ENCODE measurements at places on chromosomes 2 and 18.
A peak's percentile ranks its signal among the peaks of the same experiment; 100 is the strongest.

GRCh38 chr2:236221798-236222197 is 42.4 kb downstream of the ASB18 start:
- no peak for DNase-seq

- no peak for DNase-seq
Observed at GRCh38 chr2:197097578-197098366, 171.3 kb upstream of the PGAP1 start.

GRCh38 chr2:24912986-24913385 is 7.1 kb downstream of the ADCY3 start:
- DNase-seq, result no peak

DNA sequence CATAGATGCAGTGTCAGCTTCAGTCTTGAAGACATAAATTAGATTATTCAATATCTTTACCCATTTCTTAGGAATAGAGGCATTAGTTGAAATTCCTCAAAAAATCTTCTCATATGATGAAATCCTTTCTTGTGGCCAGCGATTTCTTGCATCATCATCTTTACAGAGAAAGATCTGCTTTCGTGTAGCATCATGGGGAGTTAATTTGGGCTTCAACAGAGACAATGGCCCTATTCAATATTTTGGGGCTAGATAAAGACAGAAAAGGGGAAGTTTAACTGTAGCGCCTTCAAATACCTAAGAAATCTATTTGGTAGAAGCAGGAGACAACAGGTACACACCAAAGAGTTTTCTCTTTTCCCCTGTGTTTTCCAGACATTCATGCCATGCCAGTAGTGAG is 73.8 kb downstream of the TGFA start:
- no peak for DNase-seq

DNA sequence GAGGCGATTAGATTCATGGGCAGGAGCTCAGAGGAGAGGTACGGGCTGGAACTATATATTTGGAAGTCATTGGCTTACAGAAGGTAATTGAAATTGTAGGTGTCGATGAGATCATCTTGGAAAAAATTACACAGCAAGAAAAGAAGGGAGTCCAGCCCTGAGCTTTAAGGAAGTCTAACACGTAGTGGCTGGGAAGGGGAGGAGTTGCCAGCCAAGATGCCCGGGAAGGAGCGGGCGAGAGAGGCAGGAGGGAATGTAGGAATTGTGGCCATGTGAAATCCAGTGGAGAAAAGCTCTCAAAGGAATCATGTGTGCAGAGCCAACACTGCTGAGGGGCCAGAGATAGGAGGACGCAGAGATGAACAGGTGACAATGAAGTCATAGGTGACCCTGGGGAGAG is 25.6 kb upstream of the SCYGR1 start:
- no peak for DNase-seq

DNA sequence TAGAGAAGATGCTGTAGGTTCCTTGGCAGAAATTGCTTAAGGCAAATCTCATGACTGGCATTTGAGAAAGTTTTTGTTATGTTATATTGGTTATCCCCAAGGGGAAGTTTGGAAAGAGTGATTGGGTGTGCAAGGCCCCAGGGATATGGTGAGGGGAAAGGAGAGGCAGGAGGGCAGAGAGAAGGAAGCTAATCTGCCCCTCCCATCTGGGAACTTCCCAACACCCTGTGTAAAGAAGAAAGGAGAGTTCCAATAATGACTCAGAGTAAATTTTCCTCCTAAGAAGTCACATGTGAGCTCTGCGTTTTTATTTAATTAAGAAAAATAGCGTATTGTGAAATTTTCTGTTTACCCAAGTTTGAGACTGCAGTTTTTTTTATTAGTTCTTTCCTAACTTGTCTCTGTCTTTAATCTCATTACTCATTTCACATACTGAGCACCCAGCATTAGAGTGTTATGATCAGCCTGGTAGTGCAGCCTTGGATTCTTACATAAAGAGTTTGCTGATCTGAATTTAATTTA is 3.1 kb upstream of the KYNU start:
- no peak for DNase-seq

- no peak for DNase-seq
Observed at GRCh38 chr2:3430740-3431490, 51.4 kb downstream of the TRAPPC12 start.

GRCh38 chr2:154557906-154558305 is 140.6 kb upstream of the KCNJ3 start:
- no peak for DNase-seq

GRCh38 chr2:68100189-68100588 is 37.4 kb upstream of the C1D start:
- DNase-seq, result no peak

- no peak for DNase-seq
Observed at GRCh38 chr2:182668671-182669070, 47.4 kb upstream of the DNAJC10 start.

DNA sequence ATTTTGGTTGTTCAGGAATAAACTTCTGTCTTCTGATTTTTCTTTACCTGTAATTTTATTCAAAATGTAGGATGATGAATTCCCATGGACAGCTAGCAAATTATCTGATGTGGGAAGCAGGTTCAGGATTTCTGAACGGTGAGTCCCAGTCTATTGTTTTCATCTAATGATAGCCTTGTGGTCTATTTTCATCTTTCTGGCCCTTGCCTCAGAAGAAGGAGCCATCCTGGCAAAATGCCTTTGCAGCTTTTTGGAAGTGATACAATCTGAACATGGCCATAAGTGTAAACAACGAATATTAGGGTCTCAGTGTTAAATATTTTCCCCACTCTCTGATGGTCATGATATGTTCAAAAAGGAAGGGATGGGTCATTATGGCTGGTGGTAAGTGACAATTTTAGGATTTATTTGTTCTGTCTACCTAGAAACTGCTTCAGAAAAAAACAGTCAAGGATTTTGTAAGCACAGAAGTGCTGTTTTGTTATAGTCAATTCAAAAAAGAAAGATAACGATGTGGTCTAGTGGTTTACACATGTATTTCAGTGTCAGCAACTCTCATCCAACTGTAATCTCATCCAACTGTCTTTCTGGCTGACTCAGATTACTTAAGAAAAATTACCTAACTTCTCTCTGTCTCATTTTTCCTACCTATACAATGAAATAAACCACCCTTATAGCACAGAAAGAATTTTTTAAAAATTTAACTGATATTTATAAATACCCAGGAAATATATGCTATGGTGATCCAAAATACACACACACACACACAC is 272.6 kb upstream of the ERBB4 start:
- no peak for DNase-seq

DNA sequence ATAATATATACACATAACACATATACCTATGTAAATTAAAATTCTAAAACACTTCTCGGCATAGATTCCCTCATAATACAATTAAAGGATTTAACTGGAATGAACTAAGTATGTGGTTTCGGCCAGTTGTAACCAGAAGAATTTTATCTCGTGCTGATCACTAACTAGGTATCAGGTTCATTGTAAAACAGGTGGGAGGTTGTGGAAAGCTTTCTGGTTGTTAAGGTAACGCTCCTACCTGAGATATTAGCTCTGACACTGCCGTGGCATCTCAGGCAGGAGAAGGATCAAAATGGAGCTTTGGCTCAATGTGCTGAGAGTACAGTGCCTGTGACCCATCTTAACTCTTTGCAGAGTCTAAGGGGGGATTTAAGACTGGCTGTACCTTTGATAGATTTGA is 42.5 kb downstream of the SLC9A2 start:
- no peak for DNase-seq

- DNase-seq, result no peak
Observed at GRCh38 chr2:67320861-67321587, 76.1 kb upstream of the ETAA1 start.

GRCh38 chr2:72893594-72894319 is 6.5 kb downstream of the SPR start:
- DNase-seq, result peak; percentile 23

- DNase-seq, result no peak
Observed at GRCh38 chr2:118850168-118850900, 2.9 kb upstream of the EN1 start.

GRCh38 chr2:66171530-66171929 is 263.4 kb upstream of the MEIS1 start:
- DNase-seq, result no peak

GRCh38 chr18:57916684-57917083 is 113.6 kb upstream of the ATP8B1 start:
- no peak for DNase-seq

GRCh38 chr2:111007757-111008688 is 112.7 kb upstream of the BCL2L11 start:
- DNase-seq, result no peak

GRCh38 chr2:225894236-225894980 is 494.9 kb downstream of the NYAP2 start:
- DNase-seq, result no peak

DNA sequence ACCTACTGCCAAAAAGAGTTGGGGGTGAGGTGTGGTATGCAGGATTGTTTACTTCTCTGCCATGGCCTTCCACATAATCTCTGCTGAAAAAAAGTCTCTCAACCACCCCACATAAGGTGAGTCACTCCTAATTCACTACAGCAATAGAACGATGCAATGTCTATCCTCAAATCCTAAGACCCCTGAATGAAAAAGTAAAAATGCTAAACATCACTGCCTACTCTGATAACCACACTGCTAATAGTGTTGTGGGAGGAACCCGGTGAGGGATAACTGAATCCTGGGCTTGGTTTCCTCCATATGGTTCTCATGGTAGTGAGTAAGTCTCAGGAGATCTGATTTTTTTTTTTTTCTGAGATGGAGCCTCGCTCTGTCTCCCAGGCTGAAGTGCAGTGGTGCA is 252.5 kb downstream of the PIEZO2 start:
- no peak for DNase-seq

GRCh38 chr18:9474108-9474982 is 968 bp upstream of the RALBP1 start:
- DNase-seq, result peak; percentile 6

DNA sequence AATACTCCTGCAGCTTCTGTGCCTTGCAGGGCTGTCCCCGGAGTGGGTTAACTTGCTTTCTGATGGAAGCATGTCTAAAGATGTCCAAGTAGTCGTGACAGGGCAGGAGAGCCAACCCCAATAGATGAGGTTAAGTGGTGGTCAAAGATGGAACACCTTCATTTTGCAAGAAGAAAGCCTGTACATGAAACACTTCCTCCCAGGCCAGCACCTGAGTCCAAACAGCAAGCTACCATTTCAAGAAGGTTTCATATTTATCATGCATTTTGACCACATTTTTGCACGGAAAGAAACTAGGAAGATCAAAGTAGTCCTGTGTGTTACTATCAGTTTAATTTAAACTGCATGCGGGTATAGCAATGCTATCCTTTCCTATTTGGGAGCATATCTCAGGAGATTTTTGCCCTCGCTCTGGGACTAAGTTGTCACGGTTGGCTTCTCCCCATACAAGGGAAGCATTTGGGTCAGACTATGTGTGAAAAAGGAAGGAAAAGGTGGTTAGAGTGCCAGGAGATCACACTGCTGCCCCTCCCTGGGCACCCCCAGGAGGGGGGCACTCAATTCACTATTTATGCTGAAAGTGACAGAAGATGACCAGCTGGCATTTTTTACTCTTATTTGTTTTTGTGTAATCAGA is 187.6 kb downstream of the ZNF521 start:
- no peak for DNase-seq

- DNase-seq, result no peak
Observed at GRCh38 chr2:236942554-236942953, 143.1 kb upstream of the COPS8 start.

DNA sequence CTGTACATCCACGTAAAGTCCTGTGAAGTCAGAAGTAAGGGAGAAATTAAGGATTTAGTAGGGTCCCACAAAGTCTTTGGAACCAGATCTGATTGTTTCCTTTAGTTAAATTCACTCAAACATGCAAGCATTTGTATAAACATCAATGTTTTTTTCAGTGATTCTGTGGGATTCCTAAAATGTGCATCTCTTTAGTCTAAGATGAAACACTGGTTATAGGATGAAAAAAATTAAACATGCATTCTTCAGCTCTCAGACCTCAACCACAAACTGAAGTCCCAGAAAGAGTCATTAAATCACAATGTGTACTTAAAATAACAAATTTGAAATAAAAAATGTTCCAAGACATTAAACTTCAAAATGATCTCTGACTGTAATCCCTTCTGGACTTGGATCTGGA is 76.5 kb upstream of the APCDD1 start:
- DNase-seq, result no peak

DNA sequence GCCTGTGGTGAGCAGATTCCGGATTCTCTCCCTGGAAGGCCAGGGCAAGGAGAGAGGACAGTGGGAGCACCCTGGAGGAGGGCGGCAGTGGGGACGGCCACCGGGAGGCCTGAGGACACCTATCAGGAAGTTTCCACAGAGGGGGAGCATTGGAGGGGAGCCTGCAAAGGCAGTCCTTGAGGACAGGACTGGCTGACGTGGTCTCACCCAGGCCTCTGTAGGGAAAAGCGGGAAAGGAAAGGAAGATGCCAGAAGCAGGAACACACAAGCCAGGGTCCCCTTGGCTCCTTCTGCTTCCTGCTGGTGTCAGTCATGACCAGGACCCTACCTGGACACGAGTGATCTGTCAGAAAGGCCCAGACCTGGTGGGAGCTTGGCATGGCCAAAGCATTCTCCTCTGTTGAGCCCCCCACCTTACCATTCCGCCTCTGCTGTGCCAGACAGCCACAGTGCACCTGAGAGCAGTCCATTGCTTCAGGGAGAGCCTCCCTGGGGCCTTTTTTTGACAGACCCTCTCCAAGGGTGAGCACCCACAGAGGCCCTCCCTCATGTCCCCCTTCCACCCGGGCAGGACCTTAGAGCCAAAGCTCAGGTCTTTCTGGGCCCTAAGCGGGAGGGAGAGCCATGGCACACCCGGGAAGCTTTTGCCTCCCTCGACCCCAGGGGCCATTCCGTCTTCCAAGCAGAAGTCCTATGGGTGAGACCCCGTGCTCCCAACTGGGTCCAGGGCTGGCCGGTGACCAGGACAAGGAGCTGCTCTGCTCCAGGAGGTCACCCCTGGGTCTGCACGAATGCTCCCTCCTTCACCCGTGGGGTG is 333.1 kb downstream of the DYSF start:
- DNase-seq, result no peak

DNA sequence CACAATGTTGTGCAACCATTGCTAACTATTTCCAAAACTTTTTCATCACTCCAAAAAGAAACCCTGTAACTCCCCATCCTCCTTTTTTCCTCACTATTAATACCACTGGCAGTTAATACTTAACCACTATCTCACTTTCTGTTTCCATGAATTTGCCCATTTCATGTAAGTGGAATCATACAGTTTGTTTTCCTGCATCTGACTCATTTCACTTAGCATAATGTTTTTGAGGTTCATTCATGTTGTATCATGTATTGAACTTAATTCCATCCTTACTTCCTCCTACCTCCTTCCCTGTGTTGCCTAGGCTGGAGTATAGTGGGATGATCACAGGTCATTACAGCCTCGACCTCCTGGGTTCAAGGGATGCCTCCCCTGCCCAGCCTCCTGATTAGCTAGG is 68.3 kb downstream of the FAM117B start:
- no peak for DNase-seq

DNA sequence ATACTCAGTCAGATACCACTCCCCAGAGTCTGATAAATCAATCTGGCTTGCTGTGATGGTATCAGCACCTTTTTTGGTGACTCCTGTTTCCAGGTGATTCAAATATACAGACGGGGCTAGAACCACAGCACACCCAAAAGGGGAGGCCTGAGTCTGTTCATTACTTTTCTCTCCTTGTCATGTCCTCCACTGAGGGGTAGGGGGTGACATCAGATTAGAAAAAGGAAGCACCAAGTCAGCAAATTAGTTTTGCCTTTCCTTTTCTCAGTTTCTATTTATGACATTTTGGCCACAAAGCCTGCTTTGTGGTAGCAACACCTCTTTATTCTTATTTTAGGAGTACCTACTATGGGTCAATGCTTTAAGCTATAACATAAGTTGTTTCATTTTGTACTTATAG is 127.4 kb downstream of the CCDC102B start:
- DNase-seq, result no peak
